ENCODE measurements at places on chromosomes 16 and 17.

GRCh38 chr17:1351971-1352370, 48.1 kb downstream of the YWHAE start:
- DNase-seq: no peak

DNA sequence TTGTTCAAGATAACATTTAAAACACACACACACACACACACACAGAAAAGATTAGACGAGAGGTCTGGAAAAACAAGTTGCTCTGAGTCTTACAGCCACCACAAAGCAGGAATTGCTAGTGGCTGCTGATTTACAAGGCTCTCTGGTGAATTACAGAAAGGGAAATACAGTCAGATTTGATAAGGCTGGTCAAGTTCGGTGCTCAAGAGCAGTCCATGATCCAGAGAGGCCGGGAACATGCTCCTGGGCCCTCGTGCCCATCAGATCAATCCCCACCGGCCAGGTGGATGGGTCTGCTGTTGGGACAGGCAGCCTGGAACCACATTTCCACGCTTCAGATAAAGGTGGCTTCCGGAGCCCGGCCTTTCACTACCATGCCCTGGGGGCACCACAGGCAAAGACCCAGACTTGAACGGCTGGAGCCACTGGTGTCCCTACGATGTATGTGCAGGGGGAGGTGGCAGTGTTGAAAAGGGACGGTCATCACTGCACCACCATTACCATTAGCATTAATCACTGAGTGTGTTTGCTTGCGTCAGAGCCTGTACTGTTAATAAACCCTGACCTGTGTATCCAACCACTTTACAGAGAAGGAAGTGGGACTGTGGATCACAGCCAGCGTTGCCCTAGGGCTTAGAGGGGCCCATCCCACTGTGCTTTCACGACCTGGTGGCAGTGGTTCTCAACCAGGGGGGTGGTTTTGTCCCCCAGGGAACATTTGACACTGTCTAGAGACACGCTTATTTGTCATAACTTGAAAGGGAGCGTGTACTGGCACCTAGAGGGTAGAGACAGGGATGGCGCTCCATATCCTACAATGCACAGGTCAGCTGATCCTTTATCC, 95.1 kb downstream of the XYLT1 start:
- DNase-seq: no peak

DNA sequence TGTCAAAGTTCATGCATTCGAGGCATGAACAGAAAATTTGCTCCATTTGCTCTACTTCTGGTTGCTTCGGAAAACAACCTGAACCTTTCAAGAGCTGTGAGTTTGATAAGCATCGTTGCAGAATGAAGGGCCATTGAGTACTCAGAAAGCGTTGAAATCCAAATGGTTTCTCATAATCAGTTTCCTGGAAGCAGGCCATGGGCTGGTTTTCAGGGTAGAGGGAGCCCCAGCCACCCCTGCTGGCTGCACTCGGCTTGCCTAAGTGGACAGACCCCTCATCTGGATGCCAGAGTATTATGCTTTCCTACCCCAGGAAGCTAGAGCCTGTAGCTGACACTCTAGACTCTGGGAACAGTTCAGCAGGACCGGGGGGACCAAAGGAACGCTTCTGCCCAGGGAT, 24.4 kb downstream of the SCNN1G start:
- no peak for DNase-seq

GRCh38 chr16:87948119-87948545, 3.1 kb upstream of the BANP start:
- no peak for DNase-seq

- DNase-seq: no peak
Observed at GRCh38 chr16:31473264-31473984, 1.5 kb downstream of the TGFB1I1 start.

- DNase-seq: no peak
Observed at GRCh38 chr16:71573387-71574094, 3.4 kb downstream of the TAT start.

- peak; percentile 30 for DNase-seq
Observed at GRCh38 chr17:62859146-62859545, 51.0 kb upstream of the MARCHF10 start.

DNA sequence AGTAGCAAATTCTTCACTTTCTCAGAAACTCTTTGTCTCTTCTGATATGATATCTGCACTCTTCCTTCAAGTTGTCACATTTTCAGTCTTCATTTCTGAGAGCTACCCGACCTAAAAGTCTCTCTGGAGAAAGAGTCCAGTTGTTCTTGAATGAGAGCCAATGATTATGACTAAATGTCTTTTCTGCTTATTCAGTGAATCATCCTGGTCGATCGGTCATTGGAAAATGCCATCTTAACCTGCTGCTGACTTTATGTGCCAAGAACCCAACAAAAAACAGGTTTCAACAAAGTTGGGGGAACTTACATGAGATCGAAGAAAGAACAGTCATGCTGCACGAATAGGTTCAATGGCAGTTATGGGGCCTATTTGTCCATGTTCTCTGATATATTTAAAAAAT, 15.9 kb downstream of the SOX9 start:
- DNase-seq: no peak

DNA sequence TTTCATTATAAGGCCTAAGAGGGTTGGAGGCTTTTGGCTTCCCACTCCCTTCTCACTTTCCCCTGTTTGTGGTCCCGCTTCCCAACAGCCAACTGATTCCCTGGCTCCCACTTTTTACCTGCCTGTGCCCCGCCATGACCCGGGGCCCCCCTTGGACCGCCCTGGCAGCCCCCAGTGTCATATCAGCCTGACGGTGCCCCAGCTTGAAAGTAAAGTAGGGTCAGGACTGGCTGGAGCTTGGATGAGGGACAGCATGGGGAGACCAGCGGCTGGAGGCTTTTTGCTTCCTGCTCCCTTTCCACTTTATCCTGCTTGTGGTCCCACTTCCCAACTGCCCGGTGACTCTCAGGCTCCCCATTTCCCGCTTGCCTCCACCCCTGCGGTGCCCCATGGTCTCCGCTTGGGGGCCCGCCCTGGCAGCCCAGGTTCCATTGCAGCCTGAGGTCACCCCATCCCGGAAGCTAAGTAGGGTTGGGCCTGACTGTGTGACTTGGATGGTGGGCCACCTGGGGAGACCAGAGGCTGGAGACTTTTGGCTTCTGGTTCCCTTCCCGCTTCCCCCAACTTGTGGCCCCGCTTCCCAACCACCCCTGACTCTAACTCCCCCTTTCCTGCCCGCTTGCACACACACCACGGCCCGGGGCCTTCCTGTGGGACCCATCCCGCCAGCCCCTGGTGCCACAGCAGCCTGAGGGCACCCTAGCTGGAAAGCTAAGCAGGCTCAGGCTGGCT, 2274.7 kb downstream of the TP53TG3F start:
- DNase-seq: no peak

DNA sequence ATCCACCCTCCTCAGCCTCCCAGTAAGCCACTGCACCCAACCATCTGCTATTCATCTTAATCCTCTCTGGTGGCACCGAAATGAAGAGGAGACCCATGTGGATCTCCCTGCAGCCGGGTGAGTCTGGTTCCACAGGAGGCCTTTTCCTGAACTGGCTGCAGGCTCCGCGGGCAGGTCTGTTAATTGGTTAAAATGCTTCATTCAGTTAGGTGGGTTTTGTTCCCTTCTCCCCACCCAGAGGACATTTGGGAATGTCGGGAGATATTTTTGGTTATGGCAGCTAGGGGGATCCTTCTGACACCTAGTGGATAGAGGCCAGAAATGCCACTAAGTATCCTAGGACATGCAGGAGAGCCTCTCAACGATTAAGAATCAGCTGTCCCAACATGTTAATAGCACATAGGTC, 16.7 kb downstream of the C16orf54 start:
- no peak for DNase-seq

DNA sequence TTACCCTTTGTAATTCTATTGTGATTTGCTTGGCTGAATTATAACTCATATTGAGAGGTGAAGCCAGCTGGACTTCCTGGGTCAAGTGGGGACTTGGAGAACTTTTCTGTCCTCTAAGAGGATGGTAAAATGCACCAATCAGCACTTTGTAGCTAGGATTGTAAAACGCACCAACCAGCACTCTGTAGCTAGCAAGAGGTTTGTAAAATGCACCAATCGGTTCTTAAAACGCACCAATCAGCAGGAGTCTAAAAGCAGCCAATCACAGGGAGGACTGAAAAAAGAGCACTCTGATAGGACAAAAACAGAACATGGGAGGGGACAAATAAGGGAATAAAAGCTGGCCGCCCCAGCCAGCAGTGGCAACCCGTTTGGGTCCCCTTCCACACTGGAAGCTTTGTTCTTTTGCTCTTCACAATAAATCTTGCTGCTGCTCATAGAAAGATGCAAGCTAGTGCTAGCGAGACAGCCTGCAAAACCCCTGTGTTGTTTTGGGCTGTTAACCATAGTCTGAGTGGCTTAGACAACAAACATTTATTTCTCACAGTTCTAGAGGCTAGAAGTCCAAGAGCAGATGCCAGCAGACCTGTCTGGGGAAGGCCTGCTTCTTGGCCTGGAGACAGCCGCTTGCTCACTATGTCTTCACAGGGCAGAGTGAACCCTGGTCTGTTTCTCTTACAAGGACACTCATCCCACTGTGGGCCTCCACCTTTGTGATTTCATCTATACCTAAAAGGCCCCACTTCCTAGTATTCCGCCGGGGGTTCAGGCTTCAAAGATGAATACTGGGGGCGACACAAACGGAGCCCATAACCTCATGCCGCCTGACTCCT, 39.0 kb upstream of the CRISPLD2 start:
- no peak for DNase-seq

- peak; percentile 18 for DNase-seq
Observed at GRCh38 chr16:12901597-12902461, at the start of gene SHISA9. Gene SHISA9, plus strand, starts transcription at chr16:12901598.

GRCh38 chr17:76909971-76910760, 42.0 kb downstream of the MGAT5B start:
- peak; percentile 26 for DNase-seq

- no peak for DNase-seq
Observed at GRCh38 chr16:1097156-1097555, 1.1 kb upstream of the C1QTNF8 start.

DNA sequence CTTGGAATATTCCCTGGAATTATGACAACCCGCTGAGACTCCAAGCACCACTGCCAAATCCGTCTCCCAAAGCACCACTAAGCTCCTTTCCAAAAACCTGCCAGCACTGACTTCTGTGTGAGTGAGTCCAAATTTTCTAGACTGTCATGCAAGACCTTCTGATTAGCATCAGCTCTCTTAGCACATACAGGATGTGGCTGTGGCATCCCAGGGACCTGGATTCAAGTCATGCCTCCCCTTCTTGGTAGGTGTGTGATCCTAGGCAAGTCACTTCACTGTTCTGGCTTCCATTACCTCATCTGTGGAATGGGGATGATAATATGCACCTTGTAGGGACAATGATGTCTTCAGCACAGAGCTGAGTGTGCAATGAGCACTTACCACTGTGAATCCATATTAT, 38.3 kb upstream of the USP7 start:
- peak; percentile 22 for DNase-seq

- DNase-seq: peak; percentile 50
Observed at GRCh38 chr16:78045865-78046581, 23.7 kb downstream of the CLEC3A start.

GRCh38 chr17:17719199-17719940, 38.1 kb downstream of the RAI1 start:
- DNase-seq: no peak

DNA sequence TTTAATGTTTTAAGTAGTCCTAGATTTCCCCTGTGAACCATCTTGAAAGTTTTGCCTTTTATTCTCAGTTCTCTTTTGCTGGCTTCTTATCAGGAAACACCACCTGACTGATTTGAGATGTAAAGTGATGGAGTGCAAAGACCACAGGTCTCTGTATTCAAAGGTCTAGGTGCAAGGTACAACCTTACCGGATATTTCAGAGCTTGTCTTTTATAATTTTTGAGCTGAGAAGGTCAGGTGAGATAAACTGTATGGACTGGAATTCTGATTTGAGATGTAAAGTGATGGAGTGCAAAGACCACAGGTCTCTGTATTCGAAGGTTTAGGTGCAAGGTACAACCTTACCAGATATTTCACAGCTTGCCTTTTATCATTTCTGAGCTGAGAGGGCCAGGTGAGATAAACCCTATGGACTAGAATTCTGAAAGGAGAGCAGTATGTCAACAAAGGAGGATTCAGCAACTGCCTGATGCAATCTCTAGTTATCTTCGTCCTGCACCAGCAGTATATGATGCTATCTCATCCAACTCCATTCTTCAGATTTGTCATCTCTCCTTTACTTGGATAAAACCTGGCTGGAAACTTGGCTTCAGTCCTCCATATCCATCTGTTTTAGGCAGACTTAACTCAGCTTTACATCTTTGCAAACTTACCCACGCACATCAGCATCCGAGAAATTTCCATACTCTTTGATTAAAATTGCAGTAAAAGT, 64.3 kb downstream of the CENPV start:
- no peak for DNase-seq

DNA sequence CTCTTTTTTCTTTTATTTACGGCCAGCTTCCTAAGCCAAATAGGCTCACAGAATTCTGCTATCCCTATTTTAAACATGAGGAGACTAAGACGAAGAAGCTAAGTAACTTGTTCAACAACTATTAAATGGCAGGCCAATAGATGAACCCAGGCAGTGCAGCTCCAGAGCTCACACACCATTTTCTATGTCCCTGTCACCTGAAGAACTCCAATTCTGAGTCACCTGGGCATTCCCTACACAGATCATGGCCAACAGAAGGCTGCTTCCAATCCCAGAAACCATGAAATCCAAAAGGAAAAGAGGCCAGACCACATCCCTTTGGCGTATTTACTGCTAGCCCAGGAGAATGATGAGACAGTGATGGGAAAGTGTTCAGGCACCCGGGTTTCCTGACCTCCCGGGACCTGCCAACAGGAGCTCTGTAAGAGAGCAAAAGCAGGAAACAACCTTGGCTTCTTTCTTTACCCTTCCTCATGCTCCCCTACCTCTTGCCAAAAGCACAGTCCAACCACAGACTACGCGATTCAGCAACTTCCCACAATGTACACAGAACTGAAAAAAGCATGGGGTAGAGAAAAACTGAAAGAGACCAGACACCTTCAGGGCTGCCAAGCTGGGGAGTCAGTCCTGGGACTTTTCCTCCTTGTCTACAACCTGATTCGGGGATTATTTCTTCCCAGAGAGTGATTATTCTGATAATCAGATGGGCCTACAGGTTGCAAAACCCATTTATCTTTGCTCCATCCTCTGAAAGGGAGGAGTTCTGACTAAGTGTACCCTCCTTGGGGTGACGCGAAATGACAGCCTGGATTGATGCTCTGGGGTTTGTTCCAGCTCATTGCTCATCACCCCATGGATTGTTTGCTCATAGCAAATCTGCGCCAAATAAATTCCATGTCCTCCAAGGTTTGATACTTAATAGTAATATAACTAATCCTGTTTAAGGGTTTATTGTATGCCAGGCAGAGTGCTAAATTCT, 47.8 kb upstream of the HAS3 start:
- peak; percentile 88 for DNase-seq

- peak; percentile 24 for DNase-seq
Observed at GRCh38 chr16:13936596-13937081, 16.7 kb downstream of the ERCC4 start.
